ENCODE measurements at places on chromosomes 2 and 18.

DNA sequence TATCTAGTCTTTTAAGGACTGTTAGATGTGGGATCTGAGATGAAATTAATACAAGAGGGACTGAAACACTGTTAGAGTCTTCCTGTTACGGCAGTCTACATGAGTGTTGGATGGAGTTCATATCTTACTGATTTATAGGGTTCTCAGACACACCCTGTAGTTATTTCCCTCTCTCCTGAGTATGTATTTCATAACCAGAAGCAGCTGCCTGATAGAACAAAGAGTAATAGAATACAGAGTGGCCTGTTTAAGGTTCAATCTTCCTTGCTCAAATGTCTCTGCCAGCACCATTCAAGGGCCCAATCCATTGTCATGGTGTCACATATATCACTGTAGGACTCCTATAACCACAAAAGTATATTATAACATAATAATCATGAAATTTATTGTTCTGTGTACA lies 1229.1 kb upstream of the ACVR2A start:
- DNase-seq = no peak

DNA sequence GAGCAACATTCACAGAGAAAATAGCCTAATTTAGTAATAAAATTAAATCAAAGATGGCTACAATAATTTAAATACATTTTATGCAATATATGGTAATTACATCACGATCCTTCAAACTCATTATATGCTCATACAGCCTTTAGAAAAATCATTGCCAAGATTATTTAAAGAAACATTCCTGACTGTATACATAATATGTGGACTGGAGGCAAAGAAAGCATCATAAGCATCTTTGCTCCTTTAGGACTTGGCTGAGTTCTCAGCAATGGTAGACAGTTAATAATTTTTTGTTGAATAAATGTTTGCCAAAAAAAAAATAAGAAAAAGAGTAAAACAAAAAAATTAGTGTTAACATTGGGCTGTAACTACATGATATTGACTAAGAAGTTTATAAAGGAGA lies 26.9 kb downstream of the NCKAP5 start:
- no peak for DNase-seq

- DNase-seq = no peak
These were observed 10.7 kb downstream of the C2orf80 start for GRCh38 chr2:208179028-208179609.

- no peak for DNase-seq
These were observed 124.1 kb downstream of the RAPGEF4 start for GRCh38 chr2:172859581-172860335.

GRCh38 chr18:7259475-7259874 lies 28.6 kb downstream of the LRRC30 start:
- no peak for DNase-seq

- no peak for DNase-seq
These were observed 18.6 kb downstream of the SMAD2 start for GRCh38 chr18:47911877-47912276.

- no peak for DNase-seq
These were observed 23.7 kb downstream of the EFEMP1 start for GRCh38 chr2:55899881-55900280.

- no peak for DNase-seq
These were observed 9.0 kb upstream of the KCNG2 start for GRCh38 chr18:79788734-79789085.

GRCh38 chr2:16135196-16135912 lies 195.0 kb downstream of the MYCN start:
- DNase-seq = no peak

DNA sequence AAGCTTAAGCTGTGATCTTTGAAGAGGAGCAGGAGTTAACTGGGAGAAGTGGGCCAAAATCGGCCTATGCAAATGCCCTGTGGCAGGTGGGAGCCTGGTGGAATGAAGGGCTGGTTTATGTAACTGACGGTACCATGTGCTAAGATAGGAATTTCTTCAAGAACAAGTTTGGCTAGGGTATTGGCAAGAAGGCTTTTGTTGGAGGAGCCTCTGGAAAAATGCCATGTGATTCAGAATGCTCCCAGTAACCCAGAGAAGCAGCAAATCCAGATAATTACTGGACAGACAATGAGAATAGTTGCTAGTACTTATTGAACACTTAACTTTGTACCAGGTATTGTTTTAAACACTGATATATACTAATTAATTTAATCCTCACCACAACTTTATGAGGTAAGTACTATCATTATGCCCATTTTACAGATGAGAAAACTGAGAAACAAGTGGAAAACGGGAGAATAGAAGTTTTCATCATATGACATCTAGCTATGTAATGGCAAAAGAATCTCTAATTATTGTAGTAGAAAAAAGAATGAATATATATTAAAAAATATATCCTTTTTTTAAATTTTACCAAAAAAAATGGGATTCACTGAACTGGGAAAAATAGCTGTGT lies 9.1 kb upstream of the FAM124B start:
- DNase-seq = no peak

GRCh38 chr2:217277646-217278398 lies 418.0 kb upstream of the TNP1 start:
- no peak for DNase-seq

GRCh38 chr18:35753306-35753910 lies 171.9 kb downstream of the GALNT1 start:
- no peak for DNase-seq

- DNase-seq = no peak
These were observed 37.8 kb upstream of the IKZF2 start for GRCh38 chr2:213189001-213189899.

GRCh38 chr2:17969661-17970060 lies 91.2 kb downstream of the KCNS3 start:
- no peak for DNase-seq

DNA sequence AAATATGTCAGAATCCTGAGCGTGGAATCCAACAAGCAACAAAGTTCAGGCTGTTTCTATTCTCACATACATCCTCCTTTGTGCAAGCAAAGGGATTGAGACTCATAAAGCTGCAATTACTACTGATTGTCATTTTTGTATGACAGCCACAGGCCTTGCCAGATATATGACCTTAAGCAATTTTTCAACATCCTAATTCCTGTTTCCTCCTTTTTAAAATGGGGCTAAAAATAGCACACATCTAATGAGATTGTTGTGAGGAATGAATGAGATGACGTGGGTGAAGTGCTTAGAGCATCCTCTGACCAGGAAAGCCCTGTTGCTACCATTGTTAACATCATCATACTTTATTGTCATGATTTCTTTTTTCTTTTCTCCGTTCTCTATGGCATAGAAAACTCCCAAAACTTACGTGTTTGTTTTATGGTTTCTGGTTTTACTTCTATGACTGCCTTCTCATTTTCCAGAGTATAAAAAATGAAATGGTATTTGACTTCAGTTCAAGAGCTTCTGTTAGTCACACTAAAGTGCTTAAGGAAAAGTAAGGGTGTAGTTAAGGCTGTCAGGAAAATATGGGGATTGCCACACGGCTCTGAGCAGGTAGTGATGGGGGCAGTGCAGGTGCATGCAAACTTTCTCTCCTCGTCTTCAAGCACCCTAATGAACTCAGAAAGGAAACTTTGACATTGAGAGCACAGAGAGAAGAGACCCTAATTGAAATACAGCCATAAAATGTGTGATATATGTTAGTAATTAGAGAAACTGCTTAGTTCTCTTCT lies 590.6 kb upstream of the NETO1 start:
- no peak for DNase-seq

GRCh38 chr18:45482286-45482685 lies 133.0 kb upstream of the SLC14A2 start:
- no peak for DNase-seq

DNA sequence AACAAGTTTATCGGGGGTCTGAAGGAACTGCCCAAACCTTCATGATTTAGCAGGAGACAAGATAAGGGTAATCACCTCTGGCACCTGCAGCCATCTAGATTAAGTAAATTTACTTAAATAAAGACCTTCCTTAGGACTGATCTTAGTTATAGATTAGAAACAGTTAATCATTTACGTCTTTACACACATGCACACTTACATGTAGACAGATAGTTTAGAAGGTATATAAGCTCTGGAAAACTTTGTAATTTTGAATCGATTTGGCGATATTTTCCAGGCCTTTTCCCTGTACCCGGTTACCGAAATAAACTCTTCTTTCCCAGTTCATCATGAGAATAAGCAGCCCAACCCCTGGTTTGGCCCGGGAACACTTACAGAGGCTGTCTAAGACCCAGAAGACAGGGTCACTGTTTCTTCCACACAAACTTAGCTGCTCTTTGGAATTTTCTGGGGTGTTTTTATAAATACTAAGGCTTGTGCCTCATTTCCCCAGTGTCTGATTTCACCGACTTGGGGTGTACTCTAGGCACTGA lies 560 bp upstream of the SKA1 start:
- DNase-seq = no peak

- no peak for DNase-seq
These were observed 121.4 kb upstream of the MGAT5 start for GRCh38 chr2:134132490-134132857.

- DNase-seq = no peak
These were observed 29.0 kb upstream of the PLA2R1 start for GRCh38 chr2:160091381-160091780.

- no peak for DNase-seq
These were observed 5.5 kb upstream of the CYP27A1 start for GRCh38 chr2:218776488-218776887.

GRCh38 chr18:70069965-70070364 lies 122.3 kb upstream of the CD226 start:
- DNase-seq = no peak

DNA sequence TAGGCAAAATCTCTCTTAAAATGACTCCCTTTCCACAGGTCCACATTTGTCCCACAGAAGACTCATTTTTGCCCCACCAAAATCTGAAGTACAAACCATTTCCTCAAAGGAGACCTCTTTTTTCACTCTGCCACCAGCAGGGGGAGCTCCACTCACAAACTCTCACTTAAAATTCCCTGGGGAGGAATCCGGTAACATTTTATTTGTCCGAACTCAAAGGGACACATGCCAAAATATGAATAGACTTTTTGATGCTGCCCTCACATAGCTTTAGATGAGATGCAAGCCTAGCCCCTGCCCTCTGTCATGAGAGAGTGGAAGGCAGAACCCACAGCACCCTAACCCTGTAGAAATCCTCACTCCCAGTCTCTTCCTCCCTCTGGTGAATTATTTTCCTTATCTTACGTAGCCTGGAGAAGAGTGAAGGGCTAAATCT lies 57.1 kb downstream of the RMDN2 start:
- DNase-seq = peak; percentile 43

DNA sequence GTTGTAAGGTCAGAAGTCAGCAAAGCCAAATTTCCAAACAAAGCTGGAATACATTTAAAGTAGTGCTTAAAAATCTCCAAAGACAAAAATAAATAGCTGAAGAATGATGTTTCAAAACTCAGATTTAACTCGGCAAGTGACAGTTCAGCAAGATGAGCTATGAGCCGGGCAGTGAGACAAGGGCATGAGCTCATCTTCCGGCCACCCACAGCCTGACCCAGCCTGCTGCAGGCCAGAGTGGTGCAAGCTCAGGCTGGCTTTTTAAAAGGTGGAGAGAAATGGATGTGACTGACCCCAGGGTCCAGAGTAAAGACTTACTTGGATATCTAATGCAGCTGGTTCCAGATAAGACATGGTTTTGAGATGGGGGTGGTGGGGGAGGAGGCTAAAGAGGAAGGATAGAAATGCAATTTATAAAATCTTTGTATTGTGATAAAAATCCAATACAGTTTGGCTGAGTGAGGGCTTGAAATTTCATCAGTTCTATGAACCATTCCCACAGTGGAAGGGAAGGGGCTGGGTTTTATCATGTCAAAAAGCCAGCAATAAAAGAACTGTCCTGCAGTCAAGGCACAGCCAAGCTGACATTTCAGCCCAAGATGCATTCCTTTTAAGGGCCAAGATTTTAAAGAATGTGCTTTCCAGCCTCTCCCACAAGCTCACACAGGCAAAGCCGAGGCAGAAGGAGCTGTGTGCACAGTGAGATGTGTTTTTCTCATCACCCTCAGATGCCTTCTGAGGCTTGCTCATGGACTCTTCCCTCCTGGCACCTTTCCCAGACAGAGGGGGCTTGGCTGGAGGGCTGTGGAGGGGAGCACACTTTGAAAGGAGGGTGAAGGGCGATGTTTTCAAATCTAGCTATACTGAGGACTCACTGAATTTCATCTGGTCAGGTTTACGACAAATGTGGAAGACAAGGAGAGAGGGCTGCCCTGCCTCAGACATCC lies 97.9 kb upstream of the KLHL29 start:
- DNase-seq = no peak

- no peak for DNase-seq
These were observed 1474.0 kb upstream of the TMEFF2 start for GRCh38 chr2:193668557-193669323.

- no peak for DNase-seq
These were observed 179.2 kb upstream of the ZNF521 start for GRCh38 chr18:25531207-25531606.

DNA sequence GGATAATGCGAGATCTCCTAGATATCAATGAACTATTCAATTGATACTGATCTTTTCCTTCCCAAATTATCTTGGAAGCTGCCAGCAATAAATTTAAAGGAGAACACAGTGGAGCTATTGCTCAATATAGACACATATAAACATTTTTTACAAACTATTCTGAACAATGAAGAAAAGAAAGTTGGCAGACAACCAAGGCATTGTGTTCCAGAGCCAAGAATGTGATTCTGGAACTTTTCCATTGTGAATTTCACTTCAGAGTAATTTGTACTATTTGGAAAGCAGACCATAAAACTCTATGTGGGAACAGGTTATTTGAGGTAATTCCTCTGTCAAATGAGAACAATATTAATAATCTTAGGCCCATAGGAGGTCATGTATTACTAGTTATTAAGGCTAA lies 588.2 kb downstream of the IRS1 start:
- DNase-seq = no peak

DNA sequence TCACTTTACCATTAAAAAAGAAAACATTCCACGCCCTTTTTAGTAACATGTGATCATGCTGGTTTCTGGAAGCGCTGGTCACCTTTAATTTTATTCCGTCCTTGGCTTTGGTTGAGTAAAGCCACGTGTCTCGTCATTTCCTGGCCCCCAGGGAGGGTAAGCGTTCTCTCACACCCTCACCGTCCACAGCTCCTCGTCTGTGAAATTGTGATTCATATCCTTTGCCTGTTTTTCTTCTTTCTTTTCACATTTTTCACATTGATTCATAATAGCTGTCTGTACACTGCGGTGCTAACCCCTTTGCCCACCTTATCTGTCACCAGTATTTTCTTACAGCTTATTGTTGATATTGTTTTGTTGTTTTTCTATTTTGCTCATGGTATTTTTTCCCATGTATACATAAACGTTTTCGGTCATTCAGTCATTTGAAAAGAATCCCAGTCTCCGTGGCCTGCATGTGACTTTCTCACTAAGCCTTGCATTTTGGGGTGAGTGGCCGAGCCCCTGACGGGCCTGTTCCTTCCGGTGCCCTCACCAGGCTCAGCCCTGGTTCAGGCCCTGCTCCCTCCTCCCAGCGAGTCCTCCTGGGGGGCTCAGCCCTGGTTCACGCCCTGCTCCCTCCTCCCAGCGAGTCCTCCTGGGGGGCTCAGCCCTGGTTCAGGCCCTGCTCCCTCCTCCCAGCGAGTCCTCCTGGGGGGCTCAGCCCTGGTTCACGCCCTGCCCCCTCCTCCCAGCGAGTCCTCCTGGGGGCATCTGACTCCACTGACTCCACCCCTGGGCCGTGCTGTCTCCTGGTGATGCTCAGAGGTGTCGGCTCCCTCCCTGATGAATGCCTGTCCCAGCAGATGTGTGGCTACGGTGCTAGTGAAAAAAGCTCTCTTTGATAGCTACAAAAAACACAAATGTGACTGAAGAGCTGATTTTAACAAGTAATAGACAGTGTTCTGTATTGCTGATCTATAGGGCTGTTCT lies 249.7 kb upstream of the PXDN start:
- DNase-seq = no peak

GRCh38 chr2:181312515-181312927 lies 144.7 kb upstream of the ITGA4 start:
- DNase-seq = no peak

- no peak for DNase-seq
These were observed 20.6 kb downstream of the FIGN start for GRCh38 chr2:163715199-163715598.

All from stimulated activated CD4-positive, alpha-beta T cell treated with anti-CD3 and anti-CD28 coated beads, Interleukin-1b, Interleukin-23, amount 100 ng/mL, for 48 hours (primary cell).